ENCODE measurements at places on chromosomes 7 and 10.

DNA sequence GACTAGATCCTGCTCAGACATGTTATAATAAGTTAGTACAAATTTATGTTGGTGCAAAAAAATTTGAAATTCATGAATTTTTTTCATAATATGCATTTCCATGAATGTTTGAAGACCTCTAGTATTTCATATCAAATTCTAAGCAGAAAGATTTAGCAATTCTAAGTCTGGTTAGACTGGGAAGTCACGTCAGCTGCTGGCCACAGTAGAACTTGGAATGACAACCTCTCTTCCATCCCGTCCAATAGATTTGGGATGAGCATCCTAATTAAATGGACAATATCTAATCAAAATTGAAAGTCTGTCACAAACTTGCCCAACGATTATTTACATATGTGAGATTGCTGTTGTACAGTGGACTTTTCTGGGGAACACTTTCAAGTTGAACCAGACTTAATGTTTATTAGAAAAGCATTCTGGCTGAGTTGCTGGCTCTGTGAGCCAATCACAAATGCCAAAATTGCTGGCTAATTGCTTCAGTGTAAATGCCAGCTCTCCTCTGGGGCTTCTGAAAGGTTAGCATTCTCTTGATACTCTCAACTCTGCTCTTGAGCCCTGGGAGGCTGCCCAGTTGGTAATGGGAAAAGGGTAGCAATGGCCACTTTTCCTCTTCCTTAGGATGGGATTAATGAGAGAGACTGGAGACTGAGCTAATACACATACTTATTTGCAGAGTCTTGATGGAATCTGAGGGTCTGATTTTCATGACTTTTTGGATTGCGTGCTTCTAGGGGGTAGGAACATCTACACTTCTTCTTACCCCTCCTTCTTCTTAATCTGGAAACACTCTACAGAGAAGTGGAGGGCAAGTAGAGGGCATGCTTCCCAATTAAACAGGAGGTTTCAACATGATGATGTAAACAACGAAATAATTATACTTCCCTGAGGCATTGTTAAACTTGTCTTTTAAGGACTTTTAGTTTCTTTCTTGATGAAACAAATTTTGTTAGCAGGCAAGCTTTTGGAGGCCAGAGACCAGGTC lies 253.5 kb downstream of the BAMBI start:
- no peak for DNase-seq

DNA sequence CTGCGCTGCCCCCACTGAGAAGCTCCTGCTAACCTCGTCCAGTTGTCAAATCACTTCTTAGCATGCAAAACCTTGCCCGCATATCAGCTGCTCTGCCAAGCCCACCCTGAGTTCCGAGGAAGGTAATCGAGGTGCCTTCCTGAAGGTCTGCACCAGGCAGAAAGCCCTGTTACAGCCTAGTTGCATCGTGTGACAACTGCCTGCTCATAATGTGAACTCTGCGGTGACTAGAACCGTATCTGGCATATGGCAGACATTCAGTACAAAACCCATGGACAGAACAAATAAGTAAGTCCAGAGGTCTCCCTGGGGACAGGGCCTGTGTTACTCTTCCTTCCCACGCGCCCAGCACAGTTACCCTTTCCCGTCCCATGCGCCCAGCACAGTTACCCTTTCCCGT lies 394.3 kb downstream of the DNAJB6 start:
- DNase-seq, result no peak

GRCh38 chr7:45923290-45923689 lies 2.2 kb upstream of the IGFBP3 start:
- peak; percentile 76 for DNase-seq

DNA sequence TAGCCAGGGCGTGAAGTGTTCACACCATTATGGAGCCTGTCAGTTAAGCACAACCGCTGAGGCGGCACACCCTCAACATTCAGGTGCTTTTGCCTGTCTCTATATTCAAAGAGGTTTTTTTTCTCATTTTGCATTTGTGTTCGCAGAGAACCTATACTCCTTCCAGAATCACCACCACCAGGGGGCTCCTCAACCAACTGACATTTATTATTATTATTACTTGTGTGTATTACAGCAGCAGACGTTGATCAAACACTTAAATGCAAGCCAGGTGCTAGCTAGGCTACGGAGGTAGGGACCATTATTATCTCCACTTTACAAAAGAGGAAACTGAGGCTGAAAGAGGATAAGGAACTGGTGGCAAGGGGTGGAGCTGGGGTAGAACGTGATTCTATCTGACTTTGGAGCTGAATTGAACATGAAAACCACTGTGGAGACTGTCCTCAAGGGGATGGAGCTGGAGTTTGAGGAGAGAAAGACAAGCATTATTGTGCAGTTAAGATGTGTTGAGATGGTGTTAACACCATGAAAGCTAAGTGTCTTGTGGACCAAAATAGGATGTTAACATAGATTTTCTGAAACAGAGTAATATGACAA lies 133.8 kb upstream of the PLXNA4 start:
- DNase-seq, result no peak
